ENCODE measurements at places on chromosomes 5 and 9.
A peak's percentile ranks its signal among the peaks of the same experiment; 100 is the strongest.

- no peak for DNase-seq
These were observed 467 bp downstream of the C9orf78 start for GRCh38 chr9:129834489-129835127.

GRCh38 chr5:57834829-57835608 lies 352.4 kb upstream of the ACTBL2 start:
- DNase-seq, result no peak

DNA sequence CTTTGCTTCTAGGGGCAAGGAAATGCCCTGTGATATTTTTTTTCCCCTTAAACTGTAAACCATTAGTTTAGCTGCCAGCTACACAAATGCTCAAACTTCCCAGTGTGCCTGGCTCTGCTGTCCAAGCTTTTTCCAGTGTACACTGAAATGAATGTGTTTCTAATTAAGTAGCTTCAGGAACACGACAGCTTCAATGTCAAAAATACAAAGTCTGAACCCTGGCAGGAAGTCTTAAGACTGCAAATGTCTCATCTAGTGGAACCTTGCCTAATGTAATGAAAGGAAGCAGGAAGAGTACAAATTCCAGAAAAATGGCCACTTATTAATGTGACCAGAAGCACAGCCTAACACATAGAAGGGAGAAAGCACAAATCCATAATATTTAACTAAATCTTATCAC lies 255.2 kb downstream of the CRB2 start:
- no peak for DNase-seq

- no peak for DNase-seq
These were observed 3.0 kb upstream of the SLC25A48 start for GRCh38 chr5:135831439-135831838.

DNA sequence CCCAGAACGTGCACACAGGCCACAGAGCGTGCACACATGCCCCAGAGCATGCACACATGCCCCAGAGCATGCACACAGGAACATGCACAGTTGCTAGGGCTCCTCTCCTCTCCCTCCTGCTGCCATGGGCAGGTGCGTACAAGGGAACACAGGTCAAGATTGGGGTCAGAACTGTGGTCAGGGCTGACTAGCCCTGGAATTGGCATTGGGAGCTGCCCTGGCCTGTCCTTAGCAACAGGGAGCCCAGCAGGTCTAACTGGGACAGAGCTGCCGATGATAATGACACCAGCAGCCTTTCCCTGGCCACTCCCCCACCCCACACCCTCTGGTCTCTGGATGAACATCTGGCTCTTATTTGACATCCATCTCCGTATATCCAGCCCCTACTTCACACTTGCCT lies 8.0 kb downstream of the PCDH1 start:
- DNase-seq, result no peak

DNA sequence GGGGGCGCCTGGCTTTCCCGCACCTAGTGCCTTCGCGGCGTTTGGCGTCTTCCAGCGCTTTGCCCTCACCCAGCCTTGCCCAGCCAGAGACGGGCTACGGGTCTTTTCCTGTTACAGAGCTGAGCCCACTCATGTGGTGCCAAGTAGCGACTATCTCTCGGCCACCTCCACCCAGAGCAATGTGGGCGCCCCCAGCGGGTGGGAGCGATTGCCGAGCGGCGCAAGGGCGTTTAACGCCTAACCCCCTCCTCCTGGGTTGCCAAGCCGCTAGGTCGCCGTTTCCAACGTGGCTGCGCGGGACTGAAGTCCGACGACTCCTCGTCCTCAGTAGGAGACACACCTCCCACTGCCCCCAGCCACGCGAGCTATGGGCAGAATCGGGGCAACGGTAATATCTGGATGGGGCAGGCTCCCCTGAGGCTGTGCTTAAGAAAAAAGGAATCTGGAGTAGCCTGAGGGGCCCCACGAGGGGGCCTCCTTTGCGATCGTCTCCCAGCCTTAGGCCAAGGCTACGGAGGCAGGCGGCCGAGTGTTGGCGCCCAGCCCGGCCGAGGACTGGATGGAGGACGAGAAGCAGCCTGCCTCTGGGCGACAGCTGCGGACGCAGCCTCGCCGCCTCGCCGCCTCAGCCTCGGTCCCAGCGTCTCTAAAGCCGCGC lies 5.8 kb downstream of the TLX3 start:
- no peak for DNase-seq

- no peak for DNase-seq
These were observed 338.9 kb upstream of the PANK3 start for GRCh38 chr5:168917947-168918600.

DNA sequence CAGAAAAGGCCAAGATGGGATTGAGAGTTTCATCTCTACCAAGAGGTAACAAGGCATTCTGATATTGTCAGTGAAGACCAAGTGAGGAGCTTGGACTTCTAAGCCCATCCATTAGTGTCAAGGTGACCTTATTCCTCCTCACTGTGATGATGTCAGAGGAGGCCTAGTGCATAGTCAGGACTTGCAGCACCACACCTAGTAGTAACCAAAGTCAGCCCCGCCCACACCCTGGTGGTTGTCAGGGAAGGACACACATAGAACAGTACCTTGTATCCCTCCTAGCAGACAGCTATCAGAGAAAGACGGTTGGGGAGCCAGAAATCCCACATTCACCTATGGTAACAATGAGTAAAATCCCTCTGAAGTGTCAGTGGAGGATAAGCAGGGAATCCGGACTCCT lies 111.7 kb downstream of the AP3B1 start:
- no peak for DNase-seq

DNA sequence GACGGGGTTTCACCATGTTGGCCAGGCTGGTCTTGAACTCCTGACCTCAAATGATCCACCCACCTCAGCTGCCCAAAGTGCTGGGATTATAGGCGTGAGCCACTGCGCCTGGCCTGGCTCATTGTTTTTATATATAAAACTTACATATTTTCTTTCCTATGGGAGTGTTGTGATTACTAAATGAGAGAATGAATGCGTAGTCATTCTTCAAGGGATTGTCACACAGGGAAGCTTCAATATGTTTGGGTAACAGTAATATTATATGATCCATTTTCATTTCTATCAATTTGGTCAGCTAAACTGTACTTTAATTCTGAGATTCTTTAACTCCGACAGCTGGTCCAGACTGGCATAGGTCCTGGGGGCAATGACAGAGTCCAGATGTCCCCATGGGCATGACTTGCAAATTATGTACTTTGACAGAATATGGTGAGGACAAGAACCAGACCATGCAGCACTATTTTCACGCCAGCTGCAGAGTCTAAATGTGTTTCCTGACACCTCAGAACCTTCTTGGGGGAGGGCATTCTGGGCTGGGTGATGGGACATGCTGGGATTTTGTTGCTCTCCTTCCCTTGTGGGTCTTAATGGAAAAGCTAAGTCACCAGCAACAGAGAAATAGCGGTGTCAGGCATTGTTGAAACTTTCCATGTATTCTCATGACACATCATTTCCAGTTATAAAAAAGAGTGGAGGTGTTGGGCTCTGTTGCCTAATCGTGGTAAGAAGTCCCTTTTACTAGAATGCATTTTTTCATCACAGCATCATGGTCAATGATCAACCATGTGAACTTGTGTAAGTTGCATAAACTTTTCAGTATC lies 40.9 kb upstream of the TNC start:
- DNase-seq, result no peak

GRCh38 chr9:4674783-4675182 lies 4.6 kb upstream of the CDC37L1 start:
- DNase-seq, result no peak

- no peak for DNase-seq
These were observed 68.4 kb upstream of the SMARCA2 start for GRCh38 chr9:1946526-1947283.

- DNase-seq, result peak; percentile 8
These were observed 618 bp downstream of the TNPO1 start for GRCh38 chr5:72817076-72817481.

GRCh38 chr5:82793808-82794419 lies 283.3 kb downstream of the TMEM167A start:
- peak; percentile 12 for DNase-seq

DNA sequence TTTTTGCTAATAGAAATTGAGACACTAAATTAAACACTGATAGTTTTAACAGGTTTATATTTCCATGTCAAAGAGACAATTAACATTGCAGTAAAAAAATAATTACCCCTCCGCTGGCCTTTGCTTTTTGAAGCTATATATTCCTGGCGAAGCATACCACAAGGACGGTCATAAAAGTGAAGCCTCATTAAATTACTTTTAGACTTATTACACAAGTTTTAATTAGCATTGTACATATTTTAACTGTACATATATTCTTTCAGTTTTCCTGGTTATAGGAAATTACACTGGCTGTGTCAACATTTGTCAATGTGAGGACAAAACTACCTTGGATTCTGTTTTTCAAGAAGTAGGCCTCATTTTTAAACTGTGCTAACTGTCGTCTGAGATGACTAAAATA lies 1.2 kb downstream of the CDKN2A start:
- DNase-seq, result no peak

DNA sequence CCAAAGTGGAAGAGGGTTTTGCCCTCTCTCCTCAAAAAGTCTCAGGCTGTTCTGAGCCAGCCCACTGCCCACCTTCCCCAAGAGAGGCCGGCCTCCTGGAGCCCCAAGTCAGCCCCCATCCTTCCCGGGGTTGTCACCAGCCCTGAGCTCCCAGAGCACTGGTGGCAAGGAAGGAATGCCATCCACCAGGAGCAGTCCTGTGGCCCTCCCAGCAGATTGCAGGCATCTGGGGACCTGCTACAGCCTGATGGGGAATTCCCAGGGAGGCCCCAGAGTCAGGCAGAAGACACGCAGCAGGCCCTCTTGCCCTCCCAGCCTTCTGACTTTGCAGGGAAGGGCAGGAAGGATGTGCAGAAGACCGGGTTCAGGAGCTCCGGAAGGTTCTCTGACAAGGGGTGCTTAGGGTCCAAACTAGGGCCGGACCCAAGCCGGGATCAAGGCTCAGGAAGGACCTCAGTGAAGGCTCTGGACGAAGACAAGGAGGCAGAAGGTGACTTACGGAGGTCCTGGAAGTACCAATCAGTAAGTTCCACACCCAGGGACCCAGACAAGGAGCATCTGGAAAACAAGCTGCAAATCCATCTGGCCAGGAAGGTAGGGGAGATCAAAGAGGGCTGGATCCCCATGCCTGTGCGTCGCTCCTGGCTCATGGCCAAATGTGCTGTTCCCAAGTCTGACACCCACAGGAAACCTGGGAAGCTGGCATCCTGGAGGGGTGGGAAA lies 3.7 kb downstream of the SPATA31E1 start:
- no peak for DNase-seq

DNA sequence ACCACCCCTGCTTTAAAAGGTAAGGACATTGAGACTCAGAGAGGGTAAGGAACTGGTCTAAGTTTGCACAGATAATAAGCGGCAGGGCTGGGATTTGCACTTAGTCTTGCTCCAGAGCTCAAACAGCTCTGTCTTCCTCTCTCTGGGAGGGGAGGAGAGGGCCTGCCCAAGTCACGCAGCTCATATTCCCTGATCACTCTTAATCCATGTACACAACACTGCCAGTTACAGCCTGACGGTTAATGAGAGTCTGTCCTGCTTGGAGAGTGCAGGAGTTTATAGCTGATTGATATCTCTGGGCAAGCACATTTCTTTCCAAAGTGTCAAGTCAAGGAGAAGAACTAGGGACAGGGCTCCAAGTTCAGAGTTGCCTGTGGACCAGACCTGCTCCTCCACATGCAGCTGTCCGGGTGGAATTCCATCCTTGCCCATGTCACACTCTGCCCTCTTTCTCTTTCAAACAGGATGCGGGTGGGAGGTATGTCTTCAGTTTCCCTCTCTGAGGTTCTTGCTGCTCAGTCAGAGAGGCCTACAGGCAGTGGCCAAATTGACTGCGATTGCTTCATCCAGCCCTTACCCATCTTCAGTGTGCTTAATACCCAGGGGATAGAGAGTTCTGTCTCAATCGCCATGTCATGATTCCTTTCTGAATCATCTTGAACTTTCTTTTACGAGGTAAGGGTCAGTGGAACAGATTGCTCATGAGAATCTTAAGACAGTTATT lies 54.5 kb downstream of the GALNT12 start:
- DNase-seq, result no peak

- no peak for DNase-seq
These were observed 93.3 kb upstream of the SLC44A1 start for GRCh38 chr9:105150991-105151685.

GRCh38 chr5:73902327-73903051 lies 276.5 kb downstream of the ARHGEF28 start:
- no peak for DNase-seq

DNA sequence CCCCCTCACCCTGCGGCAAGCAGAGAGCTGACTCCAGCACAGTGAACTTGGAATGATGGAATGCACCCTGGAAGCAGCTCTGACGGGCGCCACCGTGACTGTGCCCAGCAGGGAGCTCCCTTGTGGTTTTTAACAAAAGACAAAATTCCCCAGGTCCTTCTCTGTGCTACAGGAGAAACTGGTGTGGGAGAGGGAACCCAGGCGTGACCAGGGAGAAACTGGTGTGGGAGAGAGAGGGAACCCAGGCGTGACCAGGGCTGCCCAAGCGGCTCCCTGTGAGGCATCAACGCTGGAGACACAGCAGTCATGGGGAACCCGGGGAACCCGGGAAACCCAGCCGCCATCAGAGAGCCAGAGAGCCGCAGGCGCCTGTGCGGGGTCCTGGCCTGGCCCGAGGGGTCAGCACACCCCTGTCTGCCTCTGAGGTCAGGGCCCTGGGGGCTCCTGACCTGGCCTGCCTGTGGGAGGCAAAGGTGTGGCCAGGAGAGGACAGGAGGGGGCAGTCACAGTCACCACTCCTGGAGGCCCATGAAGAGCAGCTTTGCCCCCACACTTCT lies 3.1 kb upstream of the AHRR start:
- no peak for DNase-seq

GRCh38 chr5:139404484-139404840 lies 573 bp upstream of the SPATA24 start:
- no peak for DNase-seq

- no peak for DNase-seq
These were observed 408.3 kb upstream of the RGMB start for GRCh38 chr5:98365126-98365525.

DNA sequence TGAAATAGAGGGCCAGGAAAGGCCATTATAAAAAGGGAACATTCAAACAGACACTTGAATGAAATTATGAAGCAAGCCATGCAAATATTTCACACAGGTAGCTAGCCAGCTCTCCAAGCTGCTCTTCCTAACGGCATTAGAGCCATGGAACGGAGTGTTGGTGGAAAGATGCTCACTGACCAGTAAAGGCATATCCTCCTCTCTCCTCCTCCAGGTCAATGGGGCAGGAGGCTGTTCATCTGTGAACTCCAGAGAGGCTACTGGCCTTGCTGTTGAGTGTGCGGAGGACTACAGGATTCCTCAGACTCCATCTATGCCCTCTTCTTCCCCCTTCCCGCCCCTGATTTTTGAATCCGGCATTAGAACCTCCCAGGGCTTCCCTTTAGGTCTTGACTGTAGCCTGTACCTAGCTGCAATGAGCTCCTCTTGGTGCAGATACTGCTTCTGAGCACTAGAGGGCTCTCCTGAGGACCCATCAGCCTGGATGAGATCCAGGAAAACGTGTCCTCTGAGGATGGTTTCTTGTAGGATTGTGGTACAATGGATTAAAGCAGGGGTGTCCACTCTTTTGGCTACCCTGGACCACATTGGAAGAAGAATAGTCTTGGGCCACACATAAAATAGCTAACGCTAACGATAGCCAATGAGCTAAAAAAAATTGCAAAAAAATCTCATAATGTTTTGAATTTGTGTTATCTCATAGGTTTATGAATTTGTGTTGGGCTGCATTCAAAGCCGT lies 162.2 kb downstream of the SREK1 start:
- DNase-seq, result no peak

GRCh38 chr9:83633676-83634075 lies 10.7 kb downstream of the IDNK start:
- no peak for DNase-seq

GRCh38 chr9:133188006-133188842 lies 20.8 kb downstream of the OBP2B start:
- no peak for DNase-seq

- DNase-seq, result no peak
These were observed 1.1 kb downstream of the ERCC6L2 start for GRCh38 chr9:95876595-95876994.

GRCh38 chr5:51487952-51488351 lies 104.7 kb downstream of the ISL1 start:
- no peak for DNase-seq
